ENCODE measurements at places on chromosomes 16 and 17. TPM values are rescaled to one million over a fixed set of nuclear protein-coding genes. Genes with fewer than 3 reads are reported as not detected.

DNA sequence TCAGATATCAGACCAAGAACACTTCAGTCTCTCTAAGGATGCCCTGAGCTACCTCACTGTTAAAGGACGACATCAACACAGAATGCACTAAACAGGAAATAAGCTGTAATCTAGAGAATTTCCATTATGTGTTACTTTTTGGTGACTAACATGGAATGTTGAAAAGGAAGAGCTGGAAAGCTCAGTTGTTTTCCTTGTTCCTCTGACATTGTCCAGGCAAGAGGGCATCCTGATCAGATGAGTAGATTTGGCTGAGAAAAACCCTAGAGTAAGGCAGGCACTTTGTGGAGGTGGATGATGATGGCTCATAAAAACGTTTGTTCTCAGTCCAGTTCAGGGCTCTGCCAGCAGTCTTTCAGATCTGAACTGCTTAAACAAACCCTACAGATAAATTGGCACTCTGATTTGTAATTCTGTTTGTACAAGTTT, 34.0 kb downstream of the DGKE start:
- no peak overlapping the region for H3K27ac ChIP-seq
- no peak overlapping the region for H3K4me3 ChIP-seq
- H3K27me3 ChIP-seq: no peaks in the 10 kb centered on the region
- H3K4me1 ChIP-seq: no peaks in the 10 kb centered on the region
- no peaks in the 10 kb centered on the region for H3K36me3 ChIP-seq

GRCh38 chr17:57467226-57467625, 210.9 kb downstream of the MSI2 start:
- H3K4me1 ChIP-seq: peaks cover 9% of the 10 kb centered on the region
- no peaks in the 10 kb centered on the region for H3K27me3 ChIP-seq
- no peak for DNase-seq
- H3K27ac ChIP-seq: no peak overlapping the region

DNA sequence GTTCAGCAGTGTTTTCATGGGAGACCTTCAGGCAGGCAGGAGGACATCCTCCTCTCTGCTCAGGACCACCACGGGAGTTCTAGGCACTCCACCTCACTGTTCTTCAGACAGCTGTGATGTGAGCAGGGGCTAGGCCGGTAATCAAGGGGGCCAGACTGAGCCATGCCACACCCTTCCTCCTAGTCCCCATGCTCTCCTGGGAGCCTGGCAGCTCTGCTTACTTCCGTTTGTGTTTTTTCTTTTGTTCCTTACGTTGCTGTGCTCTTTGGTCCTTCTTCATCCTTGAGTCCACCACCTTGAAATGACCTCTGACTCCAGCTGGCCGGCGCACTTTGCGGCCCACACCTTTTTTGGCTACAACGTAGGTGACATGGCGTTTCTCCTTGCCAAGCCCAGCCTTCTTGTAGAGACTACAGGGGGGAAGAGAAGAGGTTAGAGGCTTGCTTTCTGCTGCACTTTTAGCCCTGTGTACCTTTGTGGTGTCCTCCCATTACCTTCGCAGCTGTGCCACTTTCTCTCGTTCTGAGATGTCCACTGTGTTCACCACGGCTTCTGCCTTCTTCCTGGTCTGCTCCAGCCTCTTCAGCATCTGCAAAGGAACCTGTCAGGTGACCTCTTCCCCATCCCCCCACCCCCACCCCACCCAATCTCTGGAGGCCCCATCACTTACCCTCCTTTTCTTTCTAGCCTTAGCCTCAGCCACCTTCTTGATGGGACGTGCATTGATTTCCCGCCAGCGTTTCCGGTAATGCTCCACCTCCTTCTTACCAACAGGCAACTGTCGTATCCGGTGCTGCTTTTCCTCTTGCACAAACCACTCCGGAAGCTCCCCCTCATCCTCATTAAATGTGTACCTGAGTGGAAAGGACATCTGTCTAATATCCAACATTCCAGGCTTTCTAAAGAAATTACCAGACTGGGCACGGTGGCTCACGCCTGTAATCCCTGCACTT, 7.4 kb upstream of the PSMC5 start:
- peaks cover 6% of the 10 kb centered on the region for H3K4me1 ChIP-seq
- peaks cover 100% of the 10 kb centered on the region for H3K36me3 ChIP-seq
- H3K4me3 ChIP-seq: no peak overlapping the region
- no peaks in the 10 kb centered on the region for H3K27me3 ChIP-seq
- DNase-seq: no peak

- peaks cover 11% of the 10 kb centered on the region for H3K4me1 ChIP-seq
- no peak for DNase-seq
- H3K27me3 ChIP-seq: no peaks in the 10 kb centered on the region
- no peak overlapping the region for H3K27ac ChIP-seq
- H3K4me3 ChIP-seq: no peak overlapping the region
Observed at GRCh38 chr16:4303973-4304372, 11.9 kb upstream of the GLIS2 start.

- no peak overlapping the region for H3K4me3 ChIP-seq
- H3K27ac ChIP-seq: no peak overlapping the region
- H3K4me1 ChIP-seq: no peaks in the 10 kb centered on the region
- no peaks in the 10 kb centered on the region for H3K27me3 ChIP-seq
- DNase-seq: no peak
- no peaks in the 10 kb centered on the region for H3K36me3 ChIP-seq
Observed at GRCh38 chr17:49873466-49873865, 25.6 kb upstream of the TAC4 start.

DNA sequence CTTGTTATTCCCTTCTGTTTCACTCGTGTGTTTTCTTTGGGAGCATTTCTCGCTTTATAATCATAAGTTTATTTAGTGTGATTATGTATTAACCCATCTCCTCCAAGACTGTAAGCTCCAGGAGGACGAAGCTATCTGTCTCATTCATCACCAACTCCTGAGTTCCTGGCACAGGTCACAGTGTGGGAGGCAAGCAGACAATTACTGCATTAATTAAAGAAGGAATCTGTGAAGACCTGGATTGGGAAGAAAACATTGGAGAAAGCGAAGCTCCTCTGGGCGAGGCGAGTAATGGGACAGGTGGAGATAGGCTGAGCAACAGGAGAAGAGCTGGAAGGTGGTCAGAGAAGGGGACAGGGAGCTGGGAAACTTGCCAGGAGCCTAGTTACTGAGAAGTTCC, 7.8 kb upstream of the CAMKK1 start:
- H3K4me3 ChIP-seq: no peak overlapping the region
- no peak overlapping the region for H3K27ac ChIP-seq
- no peak for DNase-seq
- H3K36me3 ChIP-seq: no peaks in the 10 kb centered on the region
- H3K27me3 ChIP-seq: no peaks in the 10 kb centered on the region

DNA sequence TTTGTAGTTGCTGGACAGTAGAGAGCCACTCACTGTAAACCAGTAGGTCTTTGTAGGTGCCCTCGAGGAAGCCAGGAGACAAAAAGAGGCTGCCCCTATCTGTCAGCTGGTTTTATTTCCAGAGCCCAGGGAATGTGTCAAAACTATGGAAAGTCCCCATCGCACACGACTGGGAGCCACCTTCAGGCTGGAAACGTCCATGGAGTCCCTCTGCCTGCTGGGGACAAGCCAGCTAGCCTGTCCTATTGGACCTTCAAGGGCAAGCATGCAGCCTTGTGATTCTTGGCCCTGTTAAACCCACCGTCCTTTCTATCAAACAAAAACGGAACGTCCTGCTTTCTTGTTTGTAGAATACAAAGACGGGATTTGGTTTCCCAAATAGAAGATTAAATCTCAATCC, 289.8 kb downstream of the SLC39A11 start:
- H3K4me3 ChIP-seq: no peak overlapping the region
- no peak overlapping the region for H3K27ac ChIP-seq
- no peak for DNase-seq
- H3K36me3 ChIP-seq: no peaks in the 10 kb centered on the region
- H3K27me3 ChIP-seq: no peaks in the 10 kb centered on the region

GRCh38 chr16:3454093-3454492, 10.6 kb downstream of the NAA60 start:
- no peaks in the 10 kb centered on the region for H3K27me3 ChIP-seq
- H3K27ac ChIP-seq: no peak overlapping the region
- peaks cover 16% of the 10 kb centered on the region for H3K36me3 ChIP-seq
- H3K4me1 ChIP-seq: peaks cover 18% of the 10 kb centered on the region

DNA sequence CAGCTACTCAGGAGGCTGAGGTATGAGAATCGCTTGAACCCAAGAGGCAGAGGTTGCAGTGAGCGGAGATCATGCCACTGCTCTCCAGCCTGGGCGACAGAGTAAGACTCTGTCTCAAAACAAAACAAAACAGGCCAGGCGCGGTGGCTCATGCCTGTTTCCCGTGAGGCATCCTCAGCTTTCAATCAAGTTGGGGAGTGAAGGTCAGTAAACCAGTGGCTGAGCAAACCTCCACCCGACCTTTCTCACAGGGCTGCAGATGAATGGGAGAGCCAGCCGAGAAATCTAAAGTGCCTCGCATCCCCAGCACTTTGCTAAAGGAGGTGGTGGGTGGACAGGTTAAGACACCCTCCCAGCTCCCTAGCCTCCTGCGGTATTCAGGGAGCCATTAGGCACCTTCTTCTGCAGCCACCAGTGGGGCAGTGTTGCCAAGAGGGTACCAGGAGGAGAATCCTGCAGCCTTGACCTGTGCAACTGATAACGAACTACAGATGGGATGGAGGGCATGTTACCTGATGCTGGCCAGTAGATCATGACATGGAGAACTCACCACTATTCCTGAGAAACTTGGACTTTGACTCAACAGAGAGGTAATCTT, 59.0 kb downstream of the KPNA2 start:
- H3K4me1 ChIP-seq: no peaks in the 10 kb centered on the region
- no peak overlapping the region for H3K4me3 ChIP-seq
- no peaks in the 10 kb centered on the region for H3K27me3 ChIP-seq
- H3K27ac ChIP-seq: no peak overlapping the region
- no peaks in the 10 kb centered on the region for H3K36me3 ChIP-seq

- peaks cover 97% of the 10 kb centered on the region for H3K36me3 ChIP-seq
- H3K27me3 ChIP-seq: no peaks in the 10 kb centered on the region
- H3K4me3 ChIP-seq: no peak overlapping the region
- peaks cover 49% of the 10 kb centered on the region for H3K4me1 ChIP-seq
Observed at GRCh38 chr16:68290450-68290849, 20.3 kb downstream of the SLC7A6OS start.

GRCh38 chr17:9512323-9513168, 63.1 kb downstream of the STX8 start:
- H3K27ac ChIP-seq: no peak overlapping the region
- no peaks in the 10 kb centered on the region for H3K4me1 ChIP-seq
- H3K36me3 ChIP-seq: no peaks in the 10 kb centered on the region
- no peak overlapping the region for H3K4me3 ChIP-seq
- H3K27me3 ChIP-seq: no peaks in the 10 kb centered on the region
- DNase-seq: no peak

- H3K4me3 ChIP-seq: no peak overlapping the region
- peak; percentile 53 for DNase-seq
- H3K4me1 ChIP-seq: no peaks in the 10 kb centered on the region
- no peak overlapping the region for H3K27ac ChIP-seq
- H3K27me3 ChIP-seq: no peaks in the 10 kb centered on the region
Observed at GRCh38 chr16:89268987-89269735, 51.7 kb downstream of the ZNF778 start.

- H3K27me3 ChIP-seq: no peaks in the 10 kb centered on the region
- no peak for DNase-seq
Observed at GRCh38 chr17:29162909-29163341, 17.3 kb downstream of the MYO18A start.

DNA sequence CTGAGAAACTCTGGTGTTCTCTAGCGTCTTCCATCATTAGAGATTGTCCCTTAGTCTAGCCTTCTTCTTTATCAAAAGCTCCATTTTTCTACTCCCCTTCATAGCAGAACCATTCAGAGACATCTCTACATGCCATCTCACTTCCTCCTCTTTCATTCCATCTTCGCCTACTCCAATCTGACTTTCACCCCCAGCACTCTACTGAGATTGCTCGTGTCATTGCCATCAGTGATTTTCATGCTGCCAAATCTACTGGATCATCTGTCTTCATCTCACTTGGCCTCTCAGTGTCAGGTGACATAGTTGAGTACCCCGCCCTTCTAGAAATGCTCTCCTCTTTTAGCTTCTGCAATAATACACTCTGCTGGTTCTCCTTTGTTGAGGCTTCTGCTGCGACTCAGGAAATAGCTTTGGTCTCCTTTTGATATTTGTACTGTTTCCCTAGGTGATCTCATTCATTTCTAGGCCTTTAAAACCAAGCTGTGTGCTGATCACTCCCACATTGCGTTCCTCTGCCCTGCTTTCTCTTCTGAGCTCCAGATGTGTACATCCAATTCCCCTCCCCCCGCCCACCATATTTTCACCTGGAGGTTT, 119.1 kb downstream of the FTO start:
- H3K27ac ChIP-seq: no peak overlapping the region
- H3K36me3 ChIP-seq: peaks cover 20% of the 10 kb centered on the region
- H3K27me3 ChIP-seq: no peaks in the 10 kb centered on the region
- H3K4me3 ChIP-seq: no peak overlapping the region
- no peak for DNase-seq

DNA sequence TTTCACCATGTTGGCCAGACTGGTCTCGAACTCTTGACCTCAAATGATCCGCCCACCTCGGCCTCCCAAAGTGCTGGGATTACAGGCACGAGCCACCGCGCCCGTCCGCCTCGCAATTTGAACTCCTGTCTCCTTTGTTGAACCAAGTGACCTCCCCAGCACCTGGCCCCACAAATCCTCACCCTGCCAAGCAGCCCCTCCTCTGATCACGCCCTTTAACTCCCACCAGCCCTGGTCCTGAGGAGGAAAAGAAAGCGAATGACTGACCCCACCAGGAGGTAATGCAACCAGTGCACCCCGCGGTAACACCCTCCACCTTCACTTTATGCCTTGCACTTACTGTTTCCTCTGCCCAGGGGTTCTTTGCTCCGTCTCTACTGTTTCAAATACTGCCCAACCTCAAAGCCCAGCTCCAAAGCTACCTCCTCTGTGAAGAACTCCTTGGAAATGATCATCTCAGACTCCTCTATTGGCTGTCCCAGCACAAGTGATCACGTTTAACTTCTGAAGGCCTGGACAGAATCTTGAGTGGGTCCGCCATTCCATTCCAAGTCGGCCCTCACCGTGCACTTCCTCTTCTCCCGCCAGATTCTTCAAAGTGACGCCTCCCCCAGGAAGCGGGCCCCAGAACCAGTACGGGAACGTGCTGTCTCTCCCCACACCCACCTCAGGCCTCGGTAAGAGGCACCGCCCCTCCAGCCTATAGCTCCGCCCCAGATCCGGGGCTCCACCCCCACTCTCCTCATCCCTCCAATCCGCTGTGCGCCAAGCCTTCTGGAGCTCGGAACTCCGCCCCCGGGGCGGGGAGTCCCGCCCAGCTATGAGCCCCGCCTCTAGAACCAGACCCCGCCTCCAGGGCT, 4.4 kb downstream of the CD19 start:
- peak overlapping the region; percentile 2 for H3K27ac ChIP-seq
- no peaks in the 10 kb centered on the region for H3K36me3 ChIP-seq
- no peaks in the 10 kb centered on the region for H3K27me3 ChIP-seq
- DNase-seq: peak; percentile 94
- H3K4me1 ChIP-seq: no peaks in the 10 kb centered on the region

- H3K4me1 ChIP-seq: peaks cover 12% of the 10 kb centered on the region
- no peak for DNase-seq
- H3K27ac ChIP-seq: no peak overlapping the region
- H3K36me3 ChIP-seq: no peaks in the 10 kb centered on the region
Observed at GRCh38 chr16:4984174-4984990, 26.3 kb downstream of the SEC14L5 start.

GRCh38 chr17:28253663-28254062, 65.3 kb upstream of the TMEM97 start:
- DNase-seq: no peak
- H3K27ac ChIP-seq: no peak overlapping the region

ZC3H7A gene
- 37.4 TPM for total RNA-seq

PABPN1L gene
- not detected for total RNA-seq

BLMH gene
- 29.2 TPM for total RNA-seq

NRN1L gene
- not detected for total RNA-seq

RNFT1 gene
- 17.1 TPM for total RNA-seq

BICDL2 gene
- not detected for total RNA-seq

DUSP14 gene
- total RNA-seq: 10.1 TPM

TPSG1 gene
- not detected for total RNA-seq

CASKIN1 gene
- total RNA-seq: 1.0 TPM

FDXR gene
- total RNA-seq: 4.9 TPM

CAVIN1 gene
- total RNA-seq: 122 TPM

CD300LB gene
- total RNA-seq: 0.11 TPM

SCIMP gene
- 0.54 TPM for total RNA-seq
